SK-N-SH (cell line): ENCODE measurements at places on chromosomes 13 and 19.
A peak's percentile ranks its signal among the peaks of the same experiment; 100 is the strongest.

GRCh38 chr13:94967183-94968039 is 255.1 kb upstream of the SOX21 start:
- DNase-seq = peak; percentile 79

GRCh38 chr13:33761740-33762139 is 56.2 kb upstream of the RFC3 start:
- DNase-seq = peak; percentile 15

DNA sequence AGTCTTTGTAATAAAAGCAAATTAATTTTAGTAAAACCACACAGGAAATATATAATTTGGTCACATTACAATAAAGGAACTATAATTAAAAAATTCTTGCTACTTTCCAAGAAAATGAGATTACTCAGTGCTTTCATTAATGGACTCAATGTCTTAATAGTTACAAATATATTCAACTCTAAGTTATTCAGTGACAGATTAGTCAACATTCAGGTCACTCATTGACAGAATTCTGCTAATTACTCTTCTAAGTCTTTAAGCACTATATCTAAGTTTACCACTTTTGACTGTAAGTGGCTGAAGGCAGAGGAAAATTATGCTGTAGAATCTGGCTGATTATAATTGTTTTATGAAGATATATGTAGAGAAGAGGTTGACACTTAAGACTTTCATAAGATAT is 1365.0 kb downstream of the EFNB2 start:
- no peak for DNase-seq

DNA sequence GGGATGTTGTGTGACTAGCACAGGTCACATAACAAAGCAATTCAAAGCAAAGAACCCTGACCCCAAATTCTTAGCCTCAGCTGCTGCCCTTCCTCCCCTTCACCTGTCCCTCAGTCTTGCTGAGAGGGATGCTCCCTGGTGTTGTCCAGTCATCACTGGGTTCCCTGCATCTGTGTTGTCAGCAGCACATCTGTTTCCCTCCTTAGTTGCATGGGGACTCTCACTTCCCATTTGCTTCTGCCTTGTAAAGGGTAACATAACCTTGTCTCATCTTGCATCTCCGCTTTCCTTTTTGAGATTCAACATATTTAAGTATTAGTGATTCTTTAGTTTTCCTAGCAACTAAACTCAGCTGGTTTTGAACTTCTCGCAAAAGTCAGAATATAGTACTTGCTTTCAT is 54.0 kb downstream of the SPATA13 start:
- no peak for DNase-seq

DNA sequence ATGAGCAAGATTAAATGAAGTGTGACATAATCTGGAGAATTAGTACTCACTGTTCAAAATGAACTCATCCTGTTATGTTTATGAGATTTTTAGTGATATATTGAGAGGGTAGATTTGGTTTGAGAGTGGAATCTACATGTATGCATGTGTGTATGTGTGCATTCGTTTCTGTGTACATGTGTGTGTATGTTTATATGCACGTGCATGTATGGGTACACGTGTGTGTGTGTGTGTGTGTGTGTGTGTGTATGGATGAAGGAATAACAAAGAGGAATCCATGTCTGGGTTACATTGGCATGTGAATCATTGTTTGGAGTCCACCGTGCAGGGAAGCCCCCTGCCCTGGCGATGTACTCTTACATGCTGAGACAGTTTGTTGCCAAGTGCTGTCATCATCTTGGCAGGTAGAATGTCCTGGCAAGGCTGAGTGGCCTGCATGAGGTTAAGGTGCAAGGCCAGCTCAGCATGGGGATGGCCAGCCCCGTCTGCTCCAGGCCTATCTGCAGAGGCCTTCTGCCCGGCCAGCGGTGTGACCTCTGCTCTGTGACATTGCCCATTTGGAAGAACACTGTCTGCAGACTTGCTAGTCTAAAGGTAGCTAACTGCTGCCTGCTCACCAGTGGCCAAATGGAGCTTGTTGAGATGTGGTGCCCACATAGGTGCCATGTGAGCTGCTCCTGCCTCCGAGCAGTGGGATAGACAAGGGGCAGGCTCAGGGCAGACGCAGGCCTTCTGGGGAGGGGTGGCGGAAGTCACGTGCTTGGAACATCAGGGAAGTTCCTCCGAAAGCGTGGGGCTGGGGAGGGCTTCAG is 222.3 kb downstream of the TEX29 start:
- no peak for DNase-seq

DNA sequence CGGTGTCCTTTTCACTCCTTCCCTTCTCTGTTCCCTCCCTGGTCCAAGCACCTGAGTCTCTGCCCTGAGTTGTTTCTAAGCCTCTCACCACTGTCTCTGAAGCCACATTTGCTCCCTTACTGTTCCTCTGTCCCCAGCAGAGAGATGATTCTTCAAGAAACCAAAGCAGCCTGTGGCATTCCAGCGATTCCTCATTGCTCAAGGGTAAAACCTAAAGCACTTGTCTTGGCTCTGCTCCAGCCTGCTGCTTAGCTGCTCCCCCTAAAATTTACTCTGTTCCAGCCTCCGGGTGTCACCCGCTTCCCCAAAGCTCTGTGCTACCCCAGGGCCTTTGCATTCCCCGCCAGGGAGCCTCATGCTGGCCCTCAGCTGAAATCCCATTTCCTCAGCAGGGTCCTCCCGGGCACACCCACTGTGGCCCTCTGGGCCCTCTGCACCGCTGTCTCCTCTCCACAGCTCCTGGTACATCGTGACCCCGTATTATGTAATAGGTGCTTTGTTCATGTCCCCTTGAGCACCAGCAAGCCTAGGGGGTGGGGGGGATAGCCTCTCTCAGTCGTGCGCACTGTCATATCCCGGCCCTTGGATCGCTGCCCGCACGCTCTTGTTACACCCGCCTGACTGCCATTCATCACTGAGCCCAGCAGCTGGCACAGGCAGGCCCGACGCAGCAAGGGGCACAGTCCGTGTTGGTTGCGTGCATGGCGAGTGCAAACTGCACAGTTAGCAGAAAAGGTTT is 15.8 kb downstream of the TECR start:
- DNase-seq = no peak

DNA sequence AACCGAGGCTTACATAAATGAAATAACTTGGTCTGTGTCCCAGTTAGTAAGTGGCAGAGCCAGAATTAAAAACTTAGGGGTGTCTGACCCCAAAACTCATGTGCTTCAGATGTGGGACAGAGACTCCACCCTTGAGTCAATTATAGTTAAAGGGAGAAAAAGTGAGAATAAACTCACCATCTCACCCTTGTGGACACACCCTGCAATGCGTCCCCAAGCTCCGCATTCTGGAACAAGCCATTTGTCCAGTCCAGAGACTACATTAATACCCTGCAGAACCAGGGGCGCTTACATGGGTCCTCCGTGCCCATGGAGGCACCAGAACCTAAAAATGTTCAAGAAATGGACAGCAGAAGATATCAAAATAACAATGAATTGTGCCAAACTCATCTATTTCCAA is 207.0 kb upstream of the ZNF507 start:
- no peak for DNase-seq

- DNase-seq = no peak
These were observed 31.7 kb downstream of the DNAJC15 start for GRCh38 chr13:43054803-43055802.

GRCh38 chr13:102536695-102537485 is 59.9 kb upstream of the TPP2 start:
- no peak for DNase-seq

DNA sequence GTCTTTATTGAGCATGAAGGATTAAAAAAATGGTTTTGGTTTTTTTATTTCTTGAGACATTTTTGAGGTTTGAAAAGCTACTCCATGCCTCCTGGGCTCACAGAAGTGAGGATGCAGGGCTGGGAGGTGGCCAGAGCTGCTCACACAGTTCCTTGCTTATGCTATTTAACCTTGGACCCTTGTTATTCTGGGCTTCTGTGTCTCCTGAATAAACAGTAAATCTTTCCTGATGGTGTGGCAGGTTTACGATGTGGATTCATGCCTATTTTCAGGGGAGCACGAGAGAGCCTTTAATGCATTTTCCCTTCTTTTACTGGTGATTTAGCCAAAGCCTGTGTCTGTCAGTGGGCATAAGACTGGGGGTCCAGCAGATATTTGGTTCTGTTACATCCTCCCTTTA is 34.3 kb upstream of the PCDH8 start:
- DNase-seq = no peak

DNA sequence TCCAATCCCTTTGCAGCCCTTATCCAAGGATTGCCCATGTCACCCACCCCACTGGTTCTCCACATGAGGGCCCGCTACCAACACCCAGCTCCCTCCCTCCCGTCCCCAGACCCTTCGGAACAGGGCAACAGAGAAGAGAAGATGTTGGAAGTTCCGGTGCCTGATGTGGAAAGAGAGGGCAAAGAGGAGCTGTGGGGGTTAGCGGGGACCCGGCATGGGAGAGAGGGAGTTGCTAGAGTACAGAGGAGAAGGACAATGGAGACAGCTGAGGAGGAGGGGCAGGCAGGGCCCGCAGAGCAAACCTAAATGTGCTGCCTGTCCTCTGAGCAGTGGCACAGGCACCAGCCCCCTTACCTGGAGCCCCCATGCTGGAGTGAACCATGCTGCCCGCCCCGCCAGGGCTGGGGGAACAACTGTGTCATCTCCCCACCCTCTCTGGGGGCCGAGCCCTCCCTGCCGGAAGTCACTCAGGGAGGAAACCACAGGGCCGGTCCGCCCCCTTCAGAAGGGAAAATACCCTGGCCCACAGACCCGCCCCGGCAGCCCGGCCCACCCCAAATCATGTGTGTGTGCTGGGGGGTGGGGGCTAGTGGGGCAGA is at the start of gene POU2F2:
Gene POU2F2, minus strand, starts transcription at position 417 of the 599 bp plus-strand sequence. Its CDS starts 35 bp downstream, at position 382.
- DNase-seq = no peak

DNA sequence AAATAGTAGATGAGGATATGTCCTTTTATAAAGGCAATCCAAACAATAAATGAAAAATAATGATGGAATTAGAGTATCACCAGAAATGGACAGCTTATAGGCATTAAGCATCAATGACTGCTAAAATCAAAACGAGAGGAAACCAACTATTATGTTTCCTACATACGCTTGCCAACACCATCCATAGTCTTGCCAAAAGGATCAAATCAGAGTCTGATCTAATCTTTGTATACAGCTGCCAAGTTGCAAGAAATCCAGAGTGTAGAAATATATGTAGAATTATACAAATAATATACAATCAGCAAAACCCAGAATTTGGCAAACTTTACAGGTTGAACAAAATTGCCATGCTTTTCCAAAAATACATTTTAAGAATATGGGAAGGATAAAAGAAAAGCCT is 1661.6 kb downstream of the SLITRK1 start:
- DNase-seq = no peak

- no peak for DNase-seq
These were observed 13.1 kb downstream of the ITM2B start for GRCh38 chr13:48246102-48246501.

- no peak for DNase-seq
These were observed 41.0 kb downstream of the N4BP2L2 start for GRCh38 chr13:32497589-32497988.

DNA sequence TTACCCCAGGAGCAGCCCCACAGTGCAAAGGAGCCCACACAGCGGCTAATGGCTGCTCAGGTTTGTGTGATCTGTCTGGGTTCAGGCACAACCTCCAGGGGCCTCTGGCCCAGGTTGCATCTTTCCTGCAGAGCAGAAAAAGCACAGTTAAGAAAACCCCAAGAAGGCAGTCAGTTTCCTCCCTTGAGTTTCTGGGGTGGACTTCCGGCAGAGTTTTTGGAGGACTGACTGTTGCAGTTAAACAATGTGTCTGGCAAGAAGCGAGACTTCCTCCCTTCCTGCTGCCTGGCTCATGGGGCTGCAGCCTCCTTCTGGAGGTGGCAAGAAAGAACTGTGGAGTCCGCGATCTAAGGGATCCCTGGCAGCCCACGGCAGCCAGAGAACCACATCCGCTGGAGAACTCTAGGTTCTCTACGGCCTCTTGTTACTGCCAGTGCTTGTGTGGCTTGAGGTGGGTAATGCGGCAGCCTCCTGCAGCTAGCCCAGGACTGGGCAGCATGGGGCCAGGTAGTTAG is 114.4 kb downstream of the ZDHHC20 start:
- no peak for DNase-seq

DNA sequence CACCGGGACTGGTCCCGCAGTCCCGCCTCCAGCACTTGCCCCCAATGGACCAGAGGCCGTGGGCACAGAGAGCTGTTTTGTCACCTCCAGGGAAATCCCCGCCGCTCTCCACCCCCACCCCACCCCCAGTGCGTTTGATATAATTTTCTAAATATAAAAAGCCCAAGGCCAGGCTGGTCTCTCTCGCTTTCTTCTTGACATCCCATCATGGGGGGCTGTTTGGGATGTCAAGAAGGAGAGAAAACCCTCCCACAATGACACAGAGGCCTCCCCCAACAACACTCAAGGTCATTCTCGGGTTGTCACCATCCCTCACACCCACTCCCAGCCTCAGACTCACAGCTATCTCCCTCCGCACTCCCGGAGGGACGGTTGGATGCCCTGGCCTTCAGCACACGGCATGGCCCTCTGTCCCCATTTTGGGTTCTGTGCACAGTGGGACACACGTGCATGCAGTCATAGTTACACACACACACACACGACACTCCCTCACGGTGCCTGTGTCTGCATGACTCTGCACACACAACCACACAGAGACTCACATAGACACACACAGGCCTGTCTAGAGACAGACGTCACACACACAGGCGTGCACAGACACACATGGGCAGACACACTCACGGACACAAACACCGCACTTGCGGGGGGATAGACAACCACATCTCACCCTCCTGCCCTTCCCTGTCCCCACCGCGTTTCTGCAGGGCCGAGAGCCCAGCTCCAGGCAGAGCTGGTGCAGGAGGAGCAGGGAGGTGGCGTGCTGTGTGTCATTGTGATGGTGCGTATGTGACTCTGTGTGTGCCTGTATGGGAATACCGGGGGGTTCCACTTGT is 4.8 kb upstream of the NFIC start:
- DNase-seq = no peak

- no peak for DNase-seq
These were observed 55.8 kb upstream of the WASF3 start for GRCh38 chr13:26501641-26502040.

DNA sequence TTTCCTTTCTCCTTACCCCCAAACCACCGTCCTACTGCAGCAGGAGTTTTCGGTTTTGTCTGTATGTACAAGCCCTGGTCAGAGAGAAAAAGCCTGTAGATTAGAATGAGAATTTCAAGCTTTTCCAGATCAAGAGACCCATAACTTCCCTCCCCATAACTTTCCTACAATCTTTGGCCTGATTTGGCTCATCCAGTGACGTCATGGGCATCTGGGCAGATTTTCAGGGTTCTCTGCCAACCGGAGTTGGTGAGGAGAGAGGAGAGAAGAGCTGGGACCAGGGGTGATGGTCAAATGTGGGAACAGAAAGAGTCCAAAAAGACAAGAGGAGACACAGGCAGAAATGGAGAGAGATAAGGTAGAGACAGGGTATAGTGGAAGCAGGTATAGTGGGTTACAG is 10.5 kb downstream of the IZUMO2 start:
- no peak for DNase-seq

GRCh38 chr19:20453425-20453935 is 112.1 kb downstream of the ZNF737 start:
- DNase-seq = no peak

DNA sequence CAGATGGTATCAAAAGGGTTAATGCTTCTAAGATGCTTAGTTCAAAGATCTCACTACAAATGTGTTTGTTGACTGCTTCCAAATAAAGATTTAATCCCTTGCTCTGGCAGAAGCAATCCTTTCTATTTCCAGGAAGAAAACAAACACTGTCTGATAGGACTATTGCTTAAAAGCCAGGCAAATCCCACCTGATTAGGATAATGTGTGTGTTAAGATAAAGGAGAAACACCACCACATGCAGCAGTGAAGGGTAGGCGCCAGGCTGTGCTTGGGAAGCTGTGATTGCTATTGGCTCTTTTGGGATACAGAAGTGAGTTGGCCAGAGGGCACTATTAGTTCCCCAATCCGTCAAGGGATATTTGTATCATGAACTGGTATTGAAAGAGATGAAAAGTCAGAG is 62.8 kb upstream of the LRCH1 start:
- DNase-seq = peak; percentile 30

GRCh38 chr19:39104186-39104596 is 20.0 kb downstream of the ACP7 start:
- DNase-seq = peak; percentile 58
